ENCODE measurements at places on chromosomes 1 and 21.

GRCh38 chr1:162974810-162975209 is 94.4 kb upstream of the RGS4 start:
- DNase-seq, result no peak

DNA sequence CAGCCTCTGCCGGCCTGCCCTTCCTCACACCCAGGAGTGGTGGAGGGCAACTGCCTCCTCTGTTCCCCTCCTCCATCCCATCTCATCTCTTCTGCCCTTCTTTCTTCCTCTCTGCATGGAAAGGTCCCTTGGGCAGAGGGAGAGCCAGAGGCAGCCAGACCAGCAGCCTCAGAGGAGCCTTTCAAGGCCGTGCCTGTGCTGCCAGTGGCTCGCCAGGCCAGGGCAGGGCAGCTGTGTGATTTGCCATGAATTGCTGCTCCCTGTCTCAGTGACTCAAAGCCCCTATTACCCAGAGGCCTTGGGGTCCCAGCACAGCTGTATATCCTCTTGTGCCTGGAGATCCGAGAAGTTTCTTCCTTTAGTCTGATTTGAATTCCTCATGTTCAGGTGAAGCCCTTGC is 21.9 kb downstream of the TMCC2 start:
- no peak for DNase-seq

- no peak for DNase-seq
These were observed 37.3 kb upstream of the PRMT6 start for GRCh38 chr1:107019166-107019565.

GRCh38 chr1:32957017-32957416 is 7.6 kb downstream of the RNF19B start:
- DNase-seq, result no peak

DNA sequence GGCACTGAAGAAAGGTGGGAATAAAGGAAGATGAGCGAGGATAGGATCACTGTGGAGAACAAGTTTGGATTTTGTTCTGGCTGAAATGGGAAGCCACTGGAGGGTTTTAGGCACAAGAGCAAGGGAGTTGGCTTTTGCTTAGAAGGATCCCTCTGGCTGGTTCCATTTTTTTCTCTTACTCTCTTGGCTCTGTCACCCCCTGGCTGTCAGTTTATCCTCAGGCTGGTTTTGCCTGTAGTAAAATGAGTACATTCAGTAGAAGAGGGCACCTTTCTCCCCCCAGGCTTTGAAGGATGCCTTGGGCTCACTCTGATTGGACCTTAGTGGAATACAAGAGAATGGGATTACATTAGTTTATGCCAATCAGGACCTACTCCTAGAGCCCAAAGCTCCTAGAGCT is 17.1 kb downstream of the CACHD1 start:
- no peak for DNase-seq

All from Panc1 (cell line).